NCI-H2227 treated with DMSO at 0.1 percent for 48 hours (cell line): ENCODE measurements at places on chromosomes 7 and 10.

DNA sequence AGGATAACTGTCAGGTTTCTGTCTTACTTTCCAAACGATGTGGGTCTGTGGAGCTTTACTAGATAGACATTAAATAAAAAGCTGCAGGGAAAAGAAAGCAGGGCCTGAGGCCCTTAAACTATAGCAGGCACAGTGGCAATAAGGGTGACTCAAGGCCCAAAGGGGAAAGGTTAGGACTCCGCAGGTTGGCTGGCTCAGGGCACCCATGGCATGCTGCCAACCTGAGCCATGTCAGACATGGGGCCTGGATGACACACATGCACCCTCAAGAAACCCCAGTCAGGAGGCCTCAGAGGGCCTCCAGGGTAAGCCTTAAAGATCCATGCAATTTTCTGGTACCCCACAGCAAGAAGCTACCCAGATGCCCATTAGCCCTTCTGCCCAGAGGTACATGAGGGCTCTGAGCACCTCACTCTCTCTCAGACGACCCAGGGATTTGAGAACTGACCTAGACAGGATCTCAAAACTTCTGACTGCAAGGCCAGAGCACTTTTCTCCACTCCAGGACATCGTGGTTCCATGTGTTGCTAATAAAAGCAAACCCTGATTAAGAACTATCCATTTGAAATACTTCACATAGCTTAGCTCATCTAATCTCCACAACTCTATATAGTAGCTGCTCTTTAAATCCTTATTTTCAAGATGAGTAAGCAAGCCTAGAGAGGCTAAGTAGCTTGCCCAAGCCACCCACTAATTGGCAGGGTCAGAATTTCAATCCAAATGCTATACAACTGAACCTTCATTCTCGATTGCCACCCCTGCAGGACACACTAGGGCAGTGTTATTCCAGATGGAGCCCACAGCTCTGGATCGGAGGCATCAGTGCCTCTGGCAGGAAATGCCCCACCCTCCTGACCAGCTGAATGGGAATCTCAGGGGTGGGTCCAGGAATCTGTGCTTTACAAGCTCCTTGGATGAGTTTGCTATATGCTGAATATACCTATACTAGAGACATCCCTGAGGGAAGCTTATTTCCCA, 132.5 kb upstream of the EFCAB10 start:
- no peak for DNase-seq

GRCh38 chr7:123555484-123555883, 2.1 kb downstream of the NDUFA5 start:
- no peak for DNase-seq

GRCh38 chr10:34495938-34496337, 319.2 kb downstream of the PARD3 start:
- DNase-seq: no peak

- no peak for DNase-seq
Measured at GRCh38 chr7:140080919-140081318, 18.2 kb upstream of the PARP12 start.

GRCh38 chr10:90148116-90148855, 446.9 kb downstream of the KIF20B start:
- DNase-seq: no peak

- DNase-seq: no peak
Measured at GRCh38 chr7:108069646-108070045, 60.5 kb downstream of the LAMB4 start.

- no peak for DNase-seq
Measured at GRCh38 chr10:64503429-64503828, 982.2 kb downstream of the REEP3 start.

DNA sequence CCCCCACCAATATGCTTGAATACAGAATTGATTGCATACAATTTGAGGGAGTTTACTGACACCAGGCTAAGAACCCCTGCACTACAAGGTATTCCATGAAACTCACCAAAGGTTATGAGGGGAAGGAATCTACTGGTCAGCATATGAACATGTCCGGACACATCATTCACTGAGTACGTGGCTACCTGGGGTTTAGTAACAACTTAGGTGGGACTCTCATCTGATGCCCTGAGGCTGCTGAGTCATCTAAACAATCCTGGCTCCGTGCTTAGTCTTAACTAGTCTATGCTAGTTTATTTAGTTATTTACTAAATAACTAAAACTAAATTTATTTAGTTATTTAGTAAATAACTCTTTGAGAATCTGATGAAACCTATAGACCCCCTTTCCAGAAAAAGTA, 11.3 kb downstream of the PI4K2A start:
- DNase-seq: no peak

- no peak for DNase-seq
Measured at GRCh38 chr7:3000566-3000965, 43.1 kb downstream of the CARD11 start.
